ENCODE measurements at places on chromosomes 12 and 14. TPM values are rescaled to one million over a fixed set of nuclear protein-coding genes. Genes with fewer than 3 reads are reported as not detected.

DNA sequence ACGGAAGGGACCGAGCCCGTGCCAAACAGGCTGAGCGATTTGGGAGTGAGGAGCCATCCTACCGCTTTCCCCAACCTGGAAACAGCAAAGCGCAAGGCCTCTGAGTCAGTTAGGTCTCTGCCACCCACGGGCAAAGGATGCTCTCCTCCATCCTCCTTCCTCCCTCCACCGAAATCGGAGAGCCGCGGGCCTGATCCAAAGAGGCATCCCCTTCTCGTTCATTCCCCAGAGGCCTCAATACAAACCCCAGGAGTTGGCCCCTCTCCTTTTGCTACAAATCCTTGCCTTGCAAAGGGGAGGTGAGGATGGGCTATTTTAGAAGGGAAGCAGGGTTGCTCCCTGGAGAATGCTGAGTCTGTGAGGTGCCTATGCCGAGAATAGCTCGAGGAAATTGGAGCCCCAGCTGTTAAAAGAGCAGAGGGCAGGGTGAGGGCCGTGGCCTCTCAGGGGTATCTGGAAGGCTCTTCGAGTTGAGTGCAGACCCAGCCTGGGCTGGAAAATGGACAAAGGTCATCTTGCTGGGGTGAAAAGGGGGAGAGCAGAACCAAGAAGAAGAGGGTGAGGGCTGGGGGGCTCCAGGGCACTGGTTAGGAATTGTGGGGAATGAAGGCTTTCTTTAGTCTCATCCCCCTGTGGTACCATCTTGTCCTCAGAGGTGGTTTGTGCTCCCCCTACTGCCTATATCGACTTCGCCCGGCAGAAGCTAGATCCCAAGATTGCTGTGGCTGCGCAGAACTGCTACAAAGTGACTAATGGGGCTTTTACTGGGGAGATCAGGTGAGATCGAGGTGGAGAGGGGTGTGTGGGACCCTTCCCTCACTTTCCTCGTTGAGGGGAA lies 1.1 kb downstream of the TPI1 start:
- DNase-seq = no peak

GRCh38 chr12:79822475-79822874 lies 112.4 kb downstream of the PPP1R12A start:
- no peak for DNase-seq

- DNase-seq = peak; percentile 30
Measured at GRCh38 chr14:96940009-96940408, 142.8 kb downstream of the VRK1 start.

DNA sequence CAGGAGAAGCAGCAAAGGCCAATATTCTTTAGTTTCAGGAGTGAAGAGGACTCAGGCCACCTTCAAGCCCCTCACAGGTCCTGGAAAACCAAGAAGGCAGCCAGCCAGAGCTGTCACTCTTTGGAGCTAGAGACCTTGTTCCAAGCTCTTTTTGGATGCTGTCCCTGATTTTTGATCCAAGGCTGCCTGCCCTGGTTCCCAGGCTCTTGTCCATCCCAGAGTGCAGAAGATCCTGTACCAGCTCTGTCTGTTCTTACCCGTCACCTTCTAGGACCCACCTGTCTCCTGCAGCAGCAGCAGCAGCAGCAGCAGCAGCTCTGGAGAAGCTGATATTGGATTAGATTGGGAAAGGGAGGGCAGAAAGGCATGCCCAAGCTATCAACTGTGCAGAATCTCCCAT lies 157.1 kb upstream of the NEDD1 start:
- DNase-seq = no peak

DNA sequence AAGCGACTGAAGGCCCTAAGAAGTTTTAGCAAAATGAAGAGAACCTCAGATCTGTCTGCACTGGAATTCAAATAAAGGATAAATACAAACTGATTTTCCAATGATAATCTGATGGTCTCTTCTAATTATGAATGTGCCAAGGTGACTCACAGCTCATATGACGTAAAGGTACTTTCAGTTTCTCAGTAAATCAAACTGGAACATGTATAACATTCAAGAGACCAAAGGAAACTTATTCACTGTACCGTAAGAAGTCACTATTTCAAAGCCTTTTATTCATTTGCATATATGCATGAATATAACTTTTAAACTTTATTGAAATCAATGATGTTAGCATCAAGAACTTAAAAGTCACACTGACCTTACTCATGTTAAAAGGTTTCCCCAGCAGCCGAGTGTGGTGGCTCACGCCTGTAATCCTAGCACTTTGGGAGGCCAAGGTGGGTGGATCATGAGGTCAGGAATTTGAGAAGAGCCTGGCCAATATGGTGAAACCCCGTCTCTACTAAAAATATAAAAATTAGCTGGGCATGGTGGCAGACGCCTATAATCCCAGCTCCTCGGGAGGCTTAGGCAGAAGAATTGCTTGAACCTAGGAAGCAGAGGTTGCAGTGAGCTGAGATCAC lies 52.2 kb downstream of the ATXN2 start:
- no peak for DNase-seq

The HEATR5A gene
- 11.5 TPM for total RNA-seq

The RNF212B gene
- total RNA-seq = not detected

The CLEC2A gene
- not detected for total RNA-seq
